Mucosa of gallbladder (tissue), 1 donor: ENCODE measurements at places on chromosomes 13 and 19. TPM values are rescaled to one million over a fixed set of nuclear protein-coding genes. Genes with fewer than 3 reads are reported as not detected.

Gene F10
- 8.2 TPM for total RNA-seq

Gene CYP4F12
- 82.9 TPM for total RNA-seq

Gene LIN7B
- total RNA-seq: 6.8 TPM

Gene CEACAM8
- not detected for total RNA-seq

Gene PSG11
- not detected for total RNA-seq

Gene PLA2G4C
- total RNA-seq: 10.0 TPM

Gene ZNF418
- 14.1 TPM for total RNA-seq

Gene KLK2
- not detected for total RNA-seq

- DNase-seq: no peak
Measured at GRCh38 chr13:42883771-42884467, 102.5 kb downstream of the FAM216B start.

GRCh38 chr13:32663660-32664059 lies 77.4 kb downstream of the PDS5B start:
- no peak for DNase-seq

GRCh38 chr13:31045286-31046081 lies 113.0 kb downstream of the TEX26 start:
- peak; percentile 82 for DNase-seq

GRCh38 chr13:72953391-72953965 lies 105.3 kb upstream of the KLF5 start:
- peak; percentile 61 for DNase-seq

- DNase-seq: no peak
Measured at GRCh38 chr13:42056146-42056545, 7.7 kb downstream of the DGKH start.

GRCh38 chr13:50921706-50922105 lies 12.1 kb downstream of the RNASEH2B start:
- no peak for DNase-seq

DNA sequence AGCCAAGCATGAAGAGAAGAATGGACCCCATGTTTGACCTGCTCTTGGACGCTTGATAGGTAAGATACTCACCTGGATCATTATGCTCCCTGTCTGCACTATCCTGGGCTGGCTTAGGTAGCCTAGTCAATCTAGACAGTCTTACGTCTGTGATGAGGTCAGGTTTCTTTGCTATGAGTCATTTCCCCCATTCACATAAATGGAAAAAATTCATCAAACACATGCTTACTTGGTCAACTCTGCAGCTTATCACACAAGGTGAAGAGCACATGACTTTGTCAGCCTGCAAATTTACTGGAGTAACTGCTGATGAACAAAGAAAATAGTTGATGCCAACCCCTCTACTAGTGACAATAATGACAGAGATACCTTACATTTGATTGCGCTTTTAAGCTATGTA lies 170.0 kb downstream of the NUFIP1 start:
- DNase-seq: no peak

DNA sequence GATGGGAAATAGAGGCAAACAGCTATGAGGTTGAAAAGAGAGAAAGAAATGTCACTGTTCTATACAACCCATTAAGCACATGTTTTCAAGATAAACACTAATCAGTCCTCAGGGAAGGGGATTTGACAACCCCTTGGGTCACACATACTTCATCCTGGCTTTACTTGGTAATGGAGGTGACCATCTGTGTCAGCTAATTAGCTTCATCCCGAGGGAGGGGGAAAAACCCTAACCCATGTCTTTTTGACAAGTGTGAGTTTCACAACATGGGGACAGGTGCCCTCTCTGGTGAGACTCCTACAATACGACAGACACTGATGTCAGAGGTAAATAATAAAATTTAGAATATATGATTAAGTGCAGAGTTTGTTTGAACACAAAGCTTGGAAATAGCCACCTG lies 43.1 kb downstream of the ZNF611 start:
- DNase-seq: no peak

GRCh38 chr13:30121666-30122065 lies 185.7 kb downstream of the KATNAL1 start:
- DNase-seq: no peak

GRCh38 chr13:109769275-109769674 lies 17.1 kb downstream of the IRS2 start:
- DNase-seq: no peak

DNA sequence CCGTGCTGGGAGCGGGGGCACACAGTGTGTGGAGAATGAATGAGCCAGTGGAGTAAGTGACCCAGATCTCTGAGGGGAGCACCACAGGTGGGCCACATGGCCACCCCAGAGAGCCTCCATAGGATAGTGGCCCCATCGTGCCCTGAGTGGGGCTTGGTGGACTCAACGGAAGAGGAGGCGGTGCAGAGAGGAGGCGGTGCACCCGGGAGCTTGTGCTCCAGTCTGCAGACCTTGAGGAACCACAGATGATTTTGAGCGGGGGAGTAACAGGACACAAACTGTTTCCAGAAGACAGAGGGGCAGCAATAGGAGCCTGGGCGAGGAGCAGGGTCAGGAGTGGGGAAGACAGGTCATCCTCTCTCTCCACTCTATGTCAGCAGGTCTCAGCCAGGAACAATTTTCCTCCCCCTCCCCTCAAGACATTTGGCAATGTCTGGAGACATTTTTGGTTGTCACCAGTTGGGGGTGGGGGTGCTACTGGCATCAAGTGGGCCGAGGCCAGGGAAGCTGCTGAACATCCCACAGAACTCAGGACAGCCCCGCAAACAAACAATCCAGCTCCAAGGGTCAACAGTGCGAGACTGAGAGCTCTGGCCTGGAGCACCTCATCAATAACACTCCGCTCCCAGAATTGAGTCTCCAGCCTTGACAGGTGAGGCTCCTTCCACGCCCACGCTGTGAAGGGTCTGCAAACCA lies 182.2 kb downstream of the USP12 start:
- DNase-seq: no peak

- DNase-seq: no peak
Measured at GRCh38 chr19:5074407-5074806, 105.5 kb downstream of the KDM4B start.

GRCh38 chr19:12668932-12669269 lies 2.3 kb downstream of the WDR83 start:
- DNase-seq: peak; percentile 29

DNA sequence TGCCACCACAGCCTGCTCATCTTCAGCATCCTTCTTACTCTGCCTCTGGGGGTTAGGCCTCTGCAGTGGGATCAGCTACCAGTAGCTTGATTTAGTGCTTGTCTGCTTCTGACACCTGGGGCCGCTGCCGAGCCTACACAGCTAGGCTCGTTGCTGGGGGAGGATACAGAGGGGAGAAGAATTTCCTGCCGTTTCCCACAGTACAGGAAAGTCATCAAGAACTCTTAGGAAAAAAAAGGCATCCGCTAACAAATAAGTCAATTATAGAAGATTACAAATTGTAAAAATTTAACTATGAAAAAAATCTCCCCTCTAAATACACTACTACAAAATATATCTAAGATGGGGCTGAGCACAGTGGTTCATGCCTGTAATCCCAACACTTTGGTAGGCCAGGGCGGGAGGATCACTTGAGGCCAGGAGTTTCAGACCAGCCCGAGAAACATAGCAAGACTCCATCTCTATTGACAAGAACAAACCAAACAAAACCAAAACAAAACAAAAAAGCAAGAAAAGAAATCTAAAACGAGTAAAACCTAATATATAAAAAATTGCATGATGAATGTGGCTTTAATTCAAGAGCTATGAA lies 26.7 kb downstream of the LATS2 start:
- DNase-seq: no peak

DNA sequence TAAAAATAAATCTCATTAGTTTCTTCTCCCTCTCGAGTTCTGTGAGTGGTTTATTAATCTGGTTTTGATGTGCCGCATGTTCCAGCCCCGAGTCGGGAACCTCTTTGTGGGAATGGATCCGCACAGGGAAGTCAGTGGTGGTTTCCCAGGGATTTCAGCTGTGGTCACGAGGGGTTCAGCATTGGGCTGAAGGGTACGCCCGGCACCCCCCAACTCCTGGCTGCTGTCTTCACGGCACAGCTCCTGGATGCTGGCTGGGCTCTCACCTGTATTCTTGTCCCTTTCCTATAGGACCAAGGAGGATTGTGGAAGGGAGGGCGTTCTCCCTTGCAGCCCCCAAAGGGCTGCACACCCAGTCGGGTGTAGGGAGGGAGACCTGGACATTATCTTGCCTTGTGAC lies 167.8 kb downstream of the ZNF536 start:
- no peak for DNase-seq

DNA sequence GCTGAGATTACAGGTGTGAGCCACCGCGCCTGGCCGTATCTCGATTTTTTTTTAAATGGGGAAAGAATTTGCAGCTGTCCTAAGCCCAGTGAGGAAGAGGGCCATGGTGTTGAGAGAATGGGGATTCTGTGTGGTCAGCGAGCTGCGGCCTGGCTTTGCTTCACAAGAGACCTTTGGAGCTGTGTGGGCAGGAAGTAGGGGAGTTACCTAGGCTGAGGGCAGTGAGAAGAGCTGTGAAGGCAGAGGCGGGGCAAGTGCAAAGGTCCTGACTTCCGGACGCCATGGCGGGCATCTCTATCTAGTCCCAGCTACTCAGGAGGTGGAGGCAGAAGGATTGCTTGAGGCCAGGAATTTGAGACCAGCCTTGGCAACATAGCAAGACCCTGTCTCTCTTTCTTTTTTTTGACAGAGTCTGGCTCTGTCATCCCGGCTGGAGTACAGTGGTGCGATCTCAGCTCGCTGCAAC lies 4.9 kb downstream of the AP2A1 start:
- no peak for DNase-seq

DNA sequence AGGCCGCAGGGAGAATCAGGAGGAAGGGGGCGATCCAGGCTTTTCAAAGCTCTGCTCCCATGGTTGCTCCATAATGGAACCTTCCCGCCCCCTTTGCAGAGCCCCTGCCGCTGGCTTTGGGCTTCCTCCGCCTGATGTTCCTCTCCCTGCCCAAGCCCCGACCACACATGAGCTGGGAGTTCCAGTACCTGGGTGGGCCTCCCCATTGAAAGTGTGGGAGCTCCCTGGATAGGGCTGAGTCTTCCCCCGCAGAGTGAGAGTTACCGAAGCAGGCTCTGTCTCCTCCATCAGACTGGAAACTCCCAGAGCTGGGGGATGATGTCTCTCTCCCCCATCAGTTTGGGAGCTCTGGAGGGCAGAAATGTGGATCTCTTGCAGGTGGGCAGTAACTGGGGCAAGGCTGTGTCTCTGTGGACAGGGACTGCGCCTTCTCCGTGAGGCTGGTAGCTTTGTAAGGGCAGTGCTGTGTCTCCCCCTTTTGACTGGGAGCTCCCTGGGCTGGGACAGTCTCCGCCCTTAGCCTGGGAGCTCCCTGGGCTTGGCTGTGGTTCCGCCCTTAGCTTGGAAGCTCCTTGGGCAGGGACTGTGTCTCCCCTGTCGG lies 722 bp downstream of the DCAF15 start:
- DNase-seq: no peak
